CD4-positive, CD25-positive, alpha-beta regulatory T cell (primary cell): ENCODE measurements at places on chromosomes 2 and 18. TPM values are rescaled to one million over a fixed set of nuclear protein-coding genes. Genes with fewer than 3 reads are reported as not detected.

The RNF103 gene
- 79.3 TPM for total RNA-seq

The KCNF1 gene
- total RNA-seq = not detected

The BCL11A gene
- total RNA-seq = 2.0 TPM

The LGALSL gene
- 5.4 TPM for total RNA-seq

The BMP10 gene
- 0.57 TPM for total RNA-seq

The DLX1 gene
- total RNA-seq = not detected

The GLB1L gene
- total RNA-seq = 0.86 TPM

The CXXC1 gene
- 141 TPM for total RNA-seq

The TPGS2 gene
- total RNA-seq = 45.6 TPM

The MYO7B gene
- not detected for total RNA-seq

The TGFA gene
- 0.42 TPM for total RNA-seq

The MRPL19 gene
- 18.0 TPM for total RNA-seq

The TFPI gene
- total RNA-seq = 1.3 TPM

The STAT4 gene
- 60.0 TPM for total RNA-seq

The SOWAHC gene
- 4.8 TPM for total RNA-seq

The PHLPP1 gene
- total RNA-seq = 20.3 TPM

The CYRIA gene
- not detected for total RNA-seq

The LCT gene
- total RNA-seq = not detected

The ZNF24 gene
- 53.9 TPM for total RNA-seq

The RPRM gene
- 0.44 TPM for total RNA-seq
